ENCODE measurements at places on chromosomes 5 and 9. TPM values are rescaled to one million over a fixed set of nuclear protein-coding genes. Genes with fewer than 3 reads are reported as not detected.

The WASHC1 gene
- 9.8 TPM for total RNA-seq

The CBY3 gene
- total RNA-seq: 0.39 TPM

DNA sequence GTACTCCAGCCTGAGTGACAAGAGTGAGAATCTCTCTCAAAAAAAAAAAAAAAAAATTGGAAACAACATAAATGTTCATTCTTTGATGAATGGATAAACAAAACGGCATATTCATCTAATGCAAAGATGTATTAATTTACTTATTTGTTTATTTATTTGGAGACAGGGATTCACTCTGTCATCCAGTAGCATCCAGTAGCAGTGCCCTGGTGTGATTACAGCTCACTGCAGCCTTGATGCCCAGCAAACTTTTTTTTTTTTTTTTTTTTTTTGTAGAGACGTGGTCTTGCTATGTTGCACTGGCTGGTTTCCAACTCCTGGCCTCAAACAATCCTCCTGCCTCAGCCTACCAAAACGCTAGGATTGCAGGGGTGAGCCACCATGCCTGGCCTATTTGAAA is 24.4 kb downstream of the OR2V2 start:
- no peaks in the 10 kb centered on the region for H3K36me3 ChIP-seq
- DNase-seq: no peak
- H3K4me3 ChIP-seq: no peak overlapping the region
- H3K27me3 ChIP-seq: no peaks in the 10 kb centered on the region
- peak overlapping the region; percentile 88 for H3K27ac ChIP-seq

DNA sequence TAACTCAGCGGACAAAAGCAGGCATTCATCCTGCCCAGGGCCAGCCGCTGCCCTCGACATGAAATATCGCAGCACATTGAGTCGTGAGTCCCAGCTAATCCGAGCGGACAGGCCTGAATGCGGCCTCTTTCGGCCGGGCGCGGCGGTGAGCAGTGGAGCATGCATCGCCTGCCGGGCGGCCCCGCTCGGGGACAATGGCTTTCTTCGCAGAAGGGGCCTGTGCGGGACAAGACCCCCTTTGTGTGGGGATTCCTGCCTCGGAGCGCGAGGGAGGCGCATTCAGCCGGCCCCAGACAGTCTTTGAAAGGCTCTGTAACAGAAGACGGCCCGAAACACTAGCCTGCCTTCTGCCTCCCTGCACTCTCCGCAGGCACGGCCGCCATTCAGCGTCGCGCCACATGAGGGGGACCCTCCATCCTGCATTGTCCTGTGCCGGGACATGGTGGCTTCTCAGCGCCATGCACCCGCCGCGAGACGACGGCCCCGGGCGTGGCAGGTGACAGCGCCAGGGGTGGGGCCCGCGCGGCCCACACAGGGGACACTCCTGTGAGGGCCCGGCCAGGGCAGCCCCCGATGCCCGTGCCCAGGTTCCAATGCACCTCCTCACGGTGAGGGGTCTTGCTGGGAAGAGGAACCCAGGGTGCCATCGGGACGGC is 52.0 kb downstream of the EXD3 start:
- no peaks in the 10 kb centered on the region for H3K4me1 ChIP-seq
- H3K4me3 ChIP-seq: no peak overlapping the region
- no peaks in the 10 kb centered on the region for H3K36me3 ChIP-seq
- DNase-seq: no peak
- no peak overlapping the region for H3K27ac ChIP-seq
- H3K27me3 ChIP-seq: no peaks in the 10 kb centered on the region

- no peak for DNase-seq
- H3K4me1 ChIP-seq: no peaks in the 10 kb centered on the region
- no peaks in the 10 kb centered on the region for H3K36me3 ChIP-seq
- H3K27me3 ChIP-seq: no peaks in the 10 kb centered on the region
Measured at GRCh38 chr5:172219296-172219695, 25.3 kb downstream of the EFCAB9 start.

All from Panc1 (cell line).